Psoas muscle (tissue), 8 donors: ENCODE measurements at places on chromosomes 13 and 19.

GRCh38 chr19:55712804-55713631 lies 25.2 kb downstream of the NLRP9 start:
- no peak overlapping the region for H3K27ac ChIP-seq
- DNase-seq: no peak
- no peak overlapping the region for H3K4me3 ChIP-seq

DNA sequence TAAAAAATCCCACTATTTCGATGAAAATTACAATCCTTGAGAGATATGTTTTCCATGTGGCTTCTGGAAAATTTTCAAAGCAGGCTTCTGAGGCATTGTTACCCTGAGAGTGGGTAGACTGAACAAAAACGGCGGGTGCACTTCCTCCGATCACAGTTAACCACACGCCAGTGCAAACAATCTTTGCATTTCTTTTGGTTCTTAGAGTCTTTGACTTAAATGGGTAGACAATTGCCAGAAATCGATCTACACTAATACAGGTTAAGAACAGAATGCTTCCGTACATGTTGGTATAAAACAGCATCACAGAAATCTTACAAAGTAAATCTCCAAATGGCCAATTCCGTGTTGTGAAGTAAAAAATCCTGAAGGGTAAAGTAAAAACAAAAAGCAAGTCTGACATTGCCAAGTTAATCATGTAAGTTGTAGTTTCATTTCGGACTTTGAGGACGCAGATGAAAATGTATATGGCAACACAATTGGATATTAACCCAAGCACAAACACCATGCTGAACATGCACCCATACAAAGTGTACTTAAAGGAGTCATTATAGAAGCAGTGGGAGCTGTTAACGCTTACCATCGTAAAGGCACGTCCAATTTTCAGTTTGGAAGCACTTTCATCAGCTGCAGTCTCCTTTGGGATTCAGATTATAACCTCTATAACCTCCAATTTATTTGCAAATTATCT lies 927 bp downstream of the LPAR6 start:
- peak overlapping the region; percentile 56 for H3K27ac ChIP-seq
- peak overlapping the region; percentile 60 for H3K4me3 ChIP-seq
- DNase-seq: no peak
- H3K27me3 ChIP-seq: no peaks in the 10 kb centered on the region

DNA sequence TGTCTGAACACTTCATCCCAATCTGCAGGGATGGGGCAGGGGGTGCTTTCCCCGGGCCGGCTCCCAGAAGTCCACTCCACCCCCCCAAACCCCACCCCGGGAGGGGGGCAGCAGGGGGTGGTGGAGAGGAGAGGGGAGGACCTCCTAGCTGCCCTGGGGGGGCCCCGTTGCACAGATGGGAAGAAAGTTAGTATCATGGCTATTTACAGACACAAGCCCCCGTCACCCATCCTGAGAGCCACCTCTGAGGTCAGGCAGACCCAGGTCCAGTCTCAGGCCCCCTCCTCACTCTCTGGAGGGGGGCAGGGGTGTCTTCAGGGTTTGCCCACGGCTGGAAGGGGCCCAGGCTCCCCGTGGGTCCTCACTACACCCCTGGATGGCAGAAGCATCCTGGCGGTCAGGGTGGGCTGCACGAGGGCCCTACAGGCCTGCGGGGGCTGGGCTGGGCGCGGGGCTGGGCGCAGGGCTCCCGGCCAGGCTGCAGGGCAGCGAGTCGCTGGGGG lies 5.8 kb upstream of the REXO1 start:
- H3K36me3 ChIP-seq: no peaks in the 10 kb centered on the region
- H3K4me3 ChIP-seq: no peak overlapping the region
- peaks cover 30% of the 10 kb centered on the region for H3K4me1 ChIP-seq
- peak; percentile 19 for DNase-seq
- H3K27me3 ChIP-seq: peaks cover 2% of the 10 kb centered on the region

DNA sequence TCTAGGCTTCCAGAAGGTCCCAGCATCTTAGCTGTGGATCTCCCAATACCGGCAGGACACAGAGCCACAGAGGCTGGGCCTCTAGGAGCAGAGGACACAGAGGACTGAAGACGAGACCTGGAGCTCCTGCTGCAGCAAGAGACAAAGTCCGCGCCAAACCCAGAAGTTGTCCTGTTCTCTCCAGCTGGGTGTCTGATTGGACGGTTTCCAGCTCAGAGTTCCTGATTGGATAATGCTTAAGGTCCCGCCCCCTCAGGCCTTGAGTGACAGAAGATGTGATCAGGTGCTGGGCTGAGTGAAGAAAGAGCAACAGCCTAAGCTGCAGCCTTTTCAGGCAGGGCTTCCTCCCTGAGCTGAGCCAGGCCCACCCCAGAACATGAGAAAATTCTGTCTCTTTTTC lies 59.9 kb upstream of the ZNF85 start:
- no peak overlapping the region for H3K27ac ChIP-seq
- H3K4me1 ChIP-seq: no peaks in the 10 kb centered on the region
- no peaks in the 10 kb centered on the region for H3K27me3 ChIP-seq
- no peaks in the 10 kb centered on the region for H3K36me3 ChIP-seq

GRCh38 chr13:54078271-54078870 lies 1049.8 kb downstream of the OLFM4 start:
- H3K4me3 ChIP-seq: no peak overlapping the region
- H3K36me3 ChIP-seq: no peaks in the 10 kb centered on the region
- no peaks in the 10 kb centered on the region for H3K4me1 ChIP-seq
- DNase-seq: no peak
- H3K27me3 ChIP-seq: no peaks in the 10 kb centered on the region

DNA sequence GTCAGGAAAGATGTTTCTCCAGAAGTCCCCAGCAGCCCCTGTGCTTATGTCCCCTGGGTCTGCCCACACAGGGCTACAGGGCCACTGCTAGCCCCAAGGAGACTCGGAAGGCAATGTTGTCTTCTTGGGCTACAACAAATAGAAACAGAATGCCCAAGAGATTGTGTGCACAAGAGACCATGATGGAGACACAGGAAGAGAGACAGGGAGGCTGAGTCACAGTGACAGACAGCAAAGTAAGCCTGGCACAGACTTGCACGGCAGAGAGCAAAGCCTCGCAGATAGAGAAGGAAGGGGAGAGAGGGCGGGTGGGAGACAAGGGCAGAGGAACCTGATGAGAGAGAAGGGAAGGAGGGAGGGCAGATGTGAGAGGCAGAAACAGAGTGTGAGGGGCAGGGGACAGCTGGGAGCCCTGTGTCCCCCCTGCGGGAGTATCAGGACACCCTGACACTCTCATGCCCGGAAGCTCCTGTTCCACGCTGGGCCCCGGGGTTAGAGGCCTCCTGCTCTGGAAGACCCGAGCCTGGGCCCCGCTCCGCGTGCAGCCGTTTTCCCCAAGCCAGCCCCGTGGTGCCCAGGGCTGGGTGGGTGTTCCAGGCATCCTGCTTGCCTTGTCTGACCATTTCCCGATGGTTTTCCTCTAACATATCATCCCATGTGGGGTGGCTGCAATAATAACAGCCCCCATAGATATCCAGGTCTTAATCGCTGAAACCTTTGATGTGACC lies 2.7 kb upstream of the PLA2G4C start:
- no peaks in the 10 kb centered on the region for H3K36me3 ChIP-seq
- DNase-seq: no peak
- H3K4me1 ChIP-seq: peaks cover 22% of the 10 kb centered on the region
- H3K4me3 ChIP-seq: no peak overlapping the region
- no peaks in the 10 kb centered on the region for H3K27me3 ChIP-seq

- H3K4me3 ChIP-seq: no peak overlapping the region
- no peak for DNase-seq
- H3K4me1 ChIP-seq: no peaks in the 10 kb centered on the region
Observed at GRCh38 chr13:104098421-104098820, 1032.2 kb upstream of the SLC10A2 start.

- H3K27me3 ChIP-seq: no peaks in the 10 kb centered on the region
- H3K27ac ChIP-seq: no peak overlapping the region
- peaks cover 15% of the 10 kb centered on the region for H3K4me1 ChIP-seq
- DNase-seq: peak; percentile 71
- no peak overlapping the region for H3K4me3 ChIP-seq
- no peaks in the 10 kb centered on the region for H3K36me3 ChIP-seq
Observed at GRCh38 chr19:19040417-19040816, 7.0 kb downstream of the ARMC6 start.

DNA sequence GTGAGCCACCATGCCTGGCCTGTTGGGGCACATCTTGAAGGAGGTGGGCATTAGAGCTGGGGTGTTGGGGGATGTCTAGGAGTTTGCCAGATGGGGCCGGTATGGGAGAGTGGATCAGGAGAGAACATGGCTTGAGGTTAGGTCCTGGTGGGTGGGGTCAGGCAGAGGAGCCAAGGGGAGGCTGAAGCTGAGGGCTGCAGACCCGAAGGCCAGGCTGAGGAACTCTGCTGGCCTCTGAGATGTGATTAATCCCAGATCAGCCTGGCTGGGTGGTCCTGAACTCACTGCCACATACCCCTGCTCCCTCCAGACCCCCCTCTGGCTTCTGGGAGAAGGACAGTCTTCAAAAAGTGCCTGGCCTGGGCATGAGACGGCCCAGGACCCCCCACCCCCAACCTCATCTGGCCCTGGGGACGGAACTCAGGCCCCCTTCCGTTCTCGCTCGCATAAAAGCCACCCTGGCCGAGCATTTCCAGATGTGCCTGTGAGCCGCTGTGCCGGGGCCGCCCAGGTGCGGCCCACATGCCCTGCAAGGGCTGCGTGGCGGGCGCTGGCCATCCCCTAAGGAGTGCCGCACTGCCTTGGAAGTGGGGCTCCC lies 2.7 kb downstream of the FSTL3 start:
- peak overlapping the region; percentile 82 for H3K4me3 ChIP-seq
- no peaks in the 10 kb centered on the region for H3K27me3 ChIP-seq
- H3K4me1 ChIP-seq: peaks cover 18% of the 10 kb centered on the region
- H3K36me3 ChIP-seq: no peaks in the 10 kb centered on the region

DNA sequence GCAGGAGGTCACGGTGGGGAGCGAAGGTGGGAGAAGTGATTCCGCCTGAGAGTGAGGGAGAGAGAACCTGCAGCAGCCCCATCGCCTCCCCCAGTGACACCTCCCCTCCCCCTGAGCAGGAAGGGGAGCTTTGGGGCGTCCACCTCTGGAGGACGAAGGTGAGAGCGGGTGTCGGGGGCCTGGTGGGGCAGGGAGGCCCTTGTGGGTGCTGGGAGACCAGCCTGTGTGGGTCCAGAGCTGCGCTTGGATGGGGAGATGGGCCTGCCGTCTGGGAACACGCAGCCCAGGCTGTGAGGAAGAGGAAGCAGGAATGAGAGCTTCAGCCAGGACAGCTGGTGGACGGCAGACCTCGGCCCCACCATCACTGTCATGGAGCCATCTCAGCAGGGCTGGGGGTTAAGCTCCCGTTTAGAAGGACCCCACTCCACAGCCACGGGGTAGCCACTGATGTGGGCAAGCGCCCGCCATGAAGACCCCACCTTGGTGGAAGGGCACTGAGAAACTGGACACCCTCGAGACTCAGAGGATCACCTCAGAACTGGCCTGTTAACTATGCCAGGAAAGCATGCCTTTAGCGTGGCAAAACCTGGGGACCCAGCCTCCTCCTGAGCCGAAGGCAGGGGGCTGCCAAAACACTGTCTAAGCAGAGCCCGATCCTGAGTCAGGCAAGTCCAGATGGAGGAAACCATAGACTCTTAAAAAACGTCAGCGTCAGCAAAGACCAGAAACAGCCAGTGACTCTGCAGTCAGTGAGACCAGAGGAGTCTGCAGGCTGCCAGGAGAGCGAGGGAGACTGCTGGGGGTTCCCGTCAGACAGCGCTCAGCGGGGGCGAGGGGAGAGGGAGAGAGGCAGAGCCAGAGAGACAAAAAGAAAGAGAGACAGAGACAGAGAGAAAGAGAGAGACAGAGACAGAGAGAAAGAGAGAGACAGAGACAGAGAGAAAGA lies 6.4 kb upstream of the PROZ start:
- H3K36me3 ChIP-seq: no peaks in the 10 kb centered on the region
- H3K27me3 ChIP-seq: no peaks in the 10 kb centered on the region
- peak; percentile 41 for DNase-seq
- peak overlapping the region; percentile 68 for H3K4me3 ChIP-seq
- H3K4me1 ChIP-seq: peaks cover 11% of the 10 kb centered on the region

DNA sequence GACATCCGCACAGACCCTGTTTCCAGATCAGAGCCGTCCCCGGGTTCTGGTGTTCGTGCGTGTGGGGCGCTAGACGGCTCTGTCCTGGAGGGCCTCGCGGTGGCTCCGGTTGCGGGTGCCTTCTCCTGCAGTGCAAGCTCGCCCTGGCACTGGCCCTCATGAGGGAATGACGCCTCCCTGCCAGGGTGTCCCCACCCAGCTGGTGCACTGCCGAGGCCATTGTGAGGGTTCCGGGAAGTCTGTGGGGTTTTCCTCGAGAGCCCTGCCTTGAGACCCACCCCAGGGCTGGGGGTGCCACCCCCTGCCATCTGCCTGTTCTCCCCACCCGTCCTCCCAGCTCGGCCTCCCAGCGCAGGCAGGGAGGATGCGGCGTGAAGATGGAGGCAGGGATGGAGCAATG lies 19.2 kb upstream of the GNA15 start:
- H3K4me1 ChIP-seq: no peaks in the 10 kb centered on the region
- no peaks in the 10 kb centered on the region for H3K27me3 ChIP-seq
- H3K27ac ChIP-seq: no peak overlapping the region
- no peaks in the 10 kb centered on the region for H3K36me3 ChIP-seq
- DNase-seq: peak; percentile 48
- H3K4me3 ChIP-seq: no peak overlapping the region

GRCh38 chr19:19371059-19371458 lies 34.4 kb upstream of the GATAD2A start:
- H3K4me3 ChIP-seq: no peak overlapping the region
- no peak for DNase-seq
- H3K27me3 ChIP-seq: no peaks in the 10 kb centered on the region
- no peak overlapping the region for H3K27ac ChIP-seq

- H3K27me3 ChIP-seq: no peaks in the 10 kb centered on the region
- H3K4me3 ChIP-seq: no peak overlapping the region
- peak overlapping the region; percentile 67 for H3K27ac ChIP-seq
- no peaks in the 10 kb centered on the region for H3K36me3 ChIP-seq
- DNase-seq: peak; percentile 77
Observed at GRCh38 chr13:40352380-40352778, 314.1 kb downstream of the FOXO1 start.

DNA sequence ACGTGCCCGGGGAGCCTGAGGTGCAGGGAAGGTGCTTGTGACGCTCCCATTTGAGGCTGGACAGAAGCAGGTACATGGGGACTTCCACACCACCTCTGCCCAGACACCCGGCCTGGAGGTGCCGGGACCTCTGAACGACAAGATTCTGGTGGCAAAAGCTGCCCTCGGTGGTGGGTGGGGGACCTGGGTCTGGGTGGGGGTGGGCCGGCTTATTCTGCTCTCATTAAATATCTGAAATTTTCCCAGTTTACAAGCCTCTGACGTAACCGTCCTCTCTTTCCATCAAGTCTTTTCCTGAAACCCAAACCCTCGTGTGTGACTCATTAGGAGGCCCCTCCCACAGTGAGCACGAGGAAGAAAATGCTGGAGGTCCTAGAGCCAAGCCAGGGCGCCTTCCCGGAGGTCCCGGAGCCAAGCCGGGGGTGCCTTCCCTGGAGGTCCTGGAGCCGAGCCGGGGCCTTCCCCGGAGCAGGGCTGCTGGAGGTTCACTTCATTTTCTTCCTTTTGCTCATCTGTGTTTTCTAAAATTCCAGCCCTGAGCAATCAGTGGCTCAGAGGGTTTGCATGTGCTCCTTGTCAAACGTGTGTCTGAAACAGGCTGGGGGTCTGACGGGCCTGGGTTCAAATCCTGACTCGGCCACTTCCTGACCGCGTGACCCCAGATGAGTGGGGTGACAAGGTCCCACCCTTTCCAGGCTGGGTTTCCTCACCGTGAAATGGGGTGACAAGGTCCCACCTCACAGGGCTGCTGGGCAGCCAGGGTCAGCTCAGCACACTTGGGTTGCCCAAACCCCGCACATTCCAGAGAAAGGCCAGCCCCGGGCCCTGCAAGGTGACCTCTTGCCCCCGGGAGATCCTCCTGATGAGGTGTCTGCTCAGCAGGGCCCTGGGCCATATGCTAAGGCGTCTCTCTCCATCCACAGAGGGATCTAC lies 10.0 kb downstream of the CFD start:
- peak; percentile 84 for DNase-seq
- H3K4me3 ChIP-seq: no peak overlapping the region
- peak overlapping the region; percentile 36 for H3K27ac ChIP-seq
- no peaks in the 10 kb centered on the region for H3K27me3 ChIP-seq
